Stimulated activated naive CD8-positive, alpha-beta T cell treated with anti-CD3 and anti-CD28 coated beads, Interleukin-15, amount 100 ng/mL, for 72 hours (primary cell): ENCODE measurements at places on chromosomes 3 and 15.

DNA sequence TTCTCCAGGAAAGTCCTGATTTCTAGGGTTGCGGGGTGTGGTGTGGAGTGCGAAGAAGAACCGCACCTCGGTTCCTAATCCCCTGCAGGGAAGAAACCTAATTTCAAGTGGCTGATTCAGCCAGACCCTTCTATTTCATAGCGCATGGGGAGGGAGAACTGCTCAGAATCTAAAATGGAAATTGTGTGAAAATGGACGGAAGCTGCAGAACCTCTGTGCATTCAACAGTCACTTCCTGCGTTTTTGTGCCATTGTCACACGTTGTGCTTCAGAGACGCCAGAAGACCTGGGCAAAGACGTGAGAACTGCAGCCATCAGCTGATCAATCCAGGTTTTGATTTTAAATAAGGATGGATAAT lies 1.2 kb downstream of the SIDT1 start:
- peak; percentile 42 for DNase-seq

- DNase-seq = no peak
These were observed 15.9 kb upstream of the TM4SF19 start for GRCh38 chr3:196354132-196354531.

DNA sequence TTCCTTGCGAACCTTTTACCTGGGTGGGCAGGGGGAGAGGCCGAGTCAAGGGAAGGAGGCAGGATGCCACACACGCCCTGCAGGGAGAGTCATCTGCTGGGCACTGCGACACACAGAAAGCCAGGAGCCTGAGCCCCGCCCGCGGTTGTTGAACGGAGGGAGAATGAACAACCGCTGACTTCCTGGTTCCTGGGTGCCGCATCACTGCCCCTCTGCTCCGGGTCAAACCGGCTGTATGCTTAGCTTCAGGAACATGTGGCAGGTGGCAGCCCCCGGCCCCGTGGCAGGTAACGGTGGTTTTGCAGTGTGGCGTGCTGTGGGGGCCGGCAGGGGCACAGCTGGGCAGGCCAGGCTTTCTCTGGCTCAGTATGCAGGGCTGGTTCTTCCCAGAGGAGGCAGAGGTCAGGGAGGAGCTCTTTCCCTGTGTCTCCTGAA lies 33.4 kb downstream of the APBA2 start:
- DNase-seq = peak; percentile 49

DNA sequence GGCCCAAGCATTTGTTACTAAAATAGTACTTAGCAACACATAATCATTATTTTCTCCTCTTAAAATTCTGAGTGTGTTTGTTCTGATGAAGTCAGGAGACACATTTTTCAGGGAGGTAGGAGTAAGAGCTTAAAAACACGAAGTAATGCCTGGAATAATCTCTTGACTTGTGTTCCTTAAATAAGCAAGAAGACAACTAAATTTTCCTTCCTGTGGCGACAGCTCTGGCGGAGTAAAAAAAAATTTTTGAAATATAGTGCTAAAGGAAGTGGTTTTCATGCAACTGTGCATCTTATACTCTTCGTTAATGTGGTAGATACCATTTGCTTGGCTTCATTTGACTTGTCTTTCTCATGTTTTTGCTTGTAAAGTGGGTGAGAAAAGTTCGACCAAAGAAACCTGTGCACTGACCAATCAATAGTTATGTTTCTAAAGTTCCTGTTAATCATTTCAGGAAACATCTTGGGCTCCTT lies 11.1 kb upstream of the MBNL1 start:
- DNase-seq = no peak

GRCh38 chr3:149199474-149199873 lies 22.2 kb downstream of the CP start:
- DNase-seq = no peak
